ENCODE measurements at places on chromosomes 1 and 21. TPM values are rescaled to one million over a fixed set of nuclear protein-coding genes. Genes with fewer than 3 reads are reported as not detected.
A peak's percentile ranks its signal among the peaks of the same experiment; 100 is the strongest.

GRCh38 chr1:105632342-105633196 lies 1423.9 kb upstream of the PRMT6 start:
- no peaks in the 10 kb centered on the region for H3K27me3 ChIP-seq
- H3K27ac ChIP-seq = no peak overlapping the region
- H3K4me3 ChIP-seq = no peak overlapping the region
- no peaks in the 10 kb centered on the region for H3K4me1 ChIP-seq
- H3K36me3 ChIP-seq = no peaks in the 10 kb centered on the region

The KRTAP12-2 gene
- not detected for total RNA-seq

The DHRS3 gene
- total RNA-seq = 79.7 TPM

The CCDC28B gene
- total RNA-seq = 4.4 TPM

GRCh38 chr1:114126261-114127095 lies 27.2 kb downstream of the SYT6 start:
- DNase-seq = no peak
- no peak overlapping the region for H3K27ac ChIP-seq
- H3K4me1 ChIP-seq = peaks cover 13% of the 10 kb centered on the region
- H3K27me3 ChIP-seq = no peaks in the 10 kb centered on the region
- peaks cover 3% of the 10 kb centered on the region for H3K36me3 ChIP-seq

The IKBKE gene
- total RNA-seq = 7.5 TPM

DNA sequence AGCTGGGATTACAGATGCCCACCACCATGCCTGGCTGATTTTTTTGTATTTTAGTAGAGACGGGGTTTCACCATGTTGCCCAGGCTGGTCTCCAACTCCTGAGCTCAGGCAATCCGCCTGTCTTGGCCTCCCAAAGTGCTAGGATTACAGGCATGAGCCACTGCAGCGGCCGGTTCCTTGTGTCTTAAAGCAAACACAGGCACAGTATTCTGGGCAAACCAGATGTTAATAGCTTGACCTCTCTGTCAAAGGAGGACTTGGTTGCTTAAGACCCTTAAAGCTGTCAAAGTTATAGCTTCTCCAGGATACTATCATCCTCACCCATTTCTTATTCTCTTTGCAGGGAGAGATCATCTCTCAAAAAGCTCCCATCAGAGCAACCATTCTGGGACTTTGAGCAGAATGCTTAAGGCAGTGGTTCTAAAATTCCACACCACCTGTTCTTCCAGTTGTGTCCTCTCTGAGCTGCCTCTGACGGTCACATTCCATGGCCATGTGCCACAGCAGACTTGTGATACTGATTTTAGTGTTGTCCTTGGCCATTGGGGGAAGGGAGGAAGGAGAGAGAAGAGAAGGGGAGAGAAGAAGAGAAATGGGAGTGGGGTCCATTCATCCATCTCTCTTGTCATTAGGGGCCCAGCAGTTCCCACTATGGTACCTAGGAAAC lies 81.8 kb downstream of the PBX1 start:
- no peaks in the 10 kb centered on the region for H3K36me3 ChIP-seq
- DNase-seq = no peak
- peak overlapping the region; percentile 80 for H3K27ac ChIP-seq
- no peak overlapping the region for H3K4me3 ChIP-seq
- no peaks in the 10 kb centered on the region for H3K27me3 ChIP-seq
- peaks cover 31% of the 10 kb centered on the region for H3K4me1 ChIP-seq

GRCh38 chr1:228517655-228518054 lies 30.5 kb downstream of the RNF187 start:
- no peaks in the 10 kb centered on the region for H3K36me3 ChIP-seq
- no peak overlapping the region for H3K4me3 ChIP-seq
- no peak overlapping the region for H3K27ac ChIP-seq
- H3K4me1 ChIP-seq = no peaks in the 10 kb centered on the region

GRCh38 chr1:41830726-41831125 lies 88.0 kb downstream of the HIVEP3 start:
- no peak overlapping the region for H3K27ac ChIP-seq
- DNase-seq = no peak
- H3K27me3 ChIP-seq = no peaks in the 10 kb centered on the region
- H3K36me3 ChIP-seq = no peaks in the 10 kb centered on the region
- H3K4me1 ChIP-seq = peaks cover 4% of the 10 kb centered on the region

GRCh38 chr1:5972198-5972520 lies 20.1 kb downstream of the NPHP4 start:
- no peaks in the 10 kb centered on the region for H3K27me3 ChIP-seq
- DNase-seq = no peak
- H3K27ac ChIP-seq = no peak overlapping the region
- H3K4me3 ChIP-seq = no peak overlapping the region

DNA sequence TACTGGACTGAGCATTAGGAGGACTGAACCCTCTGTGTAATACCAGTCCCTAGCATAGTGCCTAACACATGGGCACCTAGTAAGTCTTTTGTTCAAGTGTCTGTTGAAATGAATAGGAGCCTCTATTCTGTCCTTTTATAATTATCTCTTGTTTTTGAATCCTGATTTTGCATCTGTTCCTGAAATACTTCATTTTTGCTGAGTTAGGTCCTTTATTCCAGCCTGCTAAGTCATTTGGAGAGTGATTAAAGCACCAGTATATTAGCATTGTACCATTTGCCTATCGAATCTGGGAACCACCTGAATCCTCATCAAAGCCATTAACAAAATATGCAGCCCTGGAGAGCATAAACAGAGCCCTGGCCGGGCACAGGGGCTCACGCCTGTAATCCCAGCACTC lies 32.3 kb downstream of the YARS1 start:
- no peaks in the 10 kb centered on the region for H3K27me3 ChIP-seq
- DNase-seq = no peak
- peaks cover 32% of the 10 kb centered on the region for H3K36me3 ChIP-seq
- no peaks in the 10 kb centered on the region for H3K4me1 ChIP-seq

GRCh38 chr1:174652569-174653280 lies 205.0 kb downstream of the GPR52 start:
- H3K4me1 ChIP-seq = peaks cover 9% of the 10 kb centered on the region
- DNase-seq = peak; percentile 64
- H3K27me3 ChIP-seq = no peaks in the 10 kb centered on the region
- H3K27ac ChIP-seq = no peak overlapping the region

GRCh38 chr1:235650341-235651169 lies 971 bp upstream of the GNG4 start:
- peak; percentile 54 for DNase-seq
- H3K27ac ChIP-seq = no peak overlapping the region
- peaks cover 34% of the 10 kb centered on the region for H3K27me3 ChIP-seq
- H3K4me3 ChIP-seq = no peak overlapping the region
- peaks cover 15% of the 10 kb centered on the region for H3K4me1 ChIP-seq

GRCh38 chr1:172955161-172955815 lies 95.5 kb downstream of the TNFSF18 start:
- no peak overlapping the region for H3K4me3 ChIP-seq
- H3K4me1 ChIP-seq = no peaks in the 10 kb centered on the region

GRCh38 chr1:85940656-85941306 lies 215.8 kb downstream of the COL24A1 start:
- DNase-seq = peak; percentile 73
- H3K36me3 ChIP-seq = no peaks in the 10 kb centered on the region
- H3K27me3 ChIP-seq = no peaks in the 10 kb centered on the region
- H3K4me1 ChIP-seq = peaks cover 22% of the 10 kb centered on the region

DNA sequence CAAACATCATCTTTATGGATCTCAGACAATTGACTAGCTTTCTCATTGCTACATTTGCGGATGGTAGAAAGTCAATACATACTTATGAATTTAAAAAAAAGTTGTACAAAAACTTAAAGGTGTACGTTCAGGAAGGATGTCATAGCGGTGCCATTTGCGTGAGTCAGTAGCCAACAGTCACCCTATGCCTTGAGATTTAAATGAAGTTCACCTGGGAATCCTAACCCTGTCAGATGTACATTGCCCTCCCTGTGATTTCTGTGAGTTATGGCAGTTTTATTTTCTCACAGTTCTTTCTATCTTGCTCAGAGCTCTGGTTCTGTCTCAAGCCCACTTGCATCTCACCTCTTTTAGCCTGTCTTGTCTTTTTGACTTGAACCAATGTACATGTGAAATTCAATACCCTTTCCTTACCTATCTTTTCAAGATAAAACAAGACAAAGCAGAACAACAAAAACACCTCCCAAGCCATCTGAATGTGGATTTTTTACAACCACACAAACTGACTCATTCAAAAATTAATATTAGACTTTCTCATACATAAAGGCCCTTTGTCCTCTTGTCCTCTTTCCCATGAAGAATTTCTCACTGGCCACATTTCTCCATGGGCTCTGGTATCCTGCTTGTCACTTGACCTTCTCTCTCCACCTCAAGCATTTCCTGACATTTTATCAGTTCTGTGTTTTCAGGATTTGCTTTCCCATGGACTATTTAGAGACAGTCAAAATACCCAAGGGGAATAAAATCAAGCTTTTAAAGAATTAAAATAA lies 25.3 kb upstream of the ZNF697 start:
- H3K4me1 ChIP-seq = peaks cover 20% of the 10 kb centered on the region
- no peaks in the 10 kb centered on the region for H3K27me3 ChIP-seq
- DNase-seq = no peak
- H3K4me3 ChIP-seq = no peak overlapping the region

The TSNAX gene
- total RNA-seq = 41.1 TPM

- no peak overlapping the region for H3K4me3 ChIP-seq
- no peak for DNase-seq
- no peak overlapping the region for H3K27ac ChIP-seq
- H3K36me3 ChIP-seq = peaks cover 31% of the 10 kb centered on the region
Measured at GRCh38 chr1:201496296-201496690, 10.6 kb downstream of the CSRP1 start.

The MYOG gene
- total RNA-seq = not detected

The MTFR1L gene
- total RNA-seq = 43.6 TPM

The GBP7 gene
- total RNA-seq = not detected

The POU3F1 gene
- total RNA-seq = 0.15 TPM

The CLEC20A gene
- total RNA-seq = not detected

The YBX1 gene
- 298 TPM for total RNA-seq

DNA sequence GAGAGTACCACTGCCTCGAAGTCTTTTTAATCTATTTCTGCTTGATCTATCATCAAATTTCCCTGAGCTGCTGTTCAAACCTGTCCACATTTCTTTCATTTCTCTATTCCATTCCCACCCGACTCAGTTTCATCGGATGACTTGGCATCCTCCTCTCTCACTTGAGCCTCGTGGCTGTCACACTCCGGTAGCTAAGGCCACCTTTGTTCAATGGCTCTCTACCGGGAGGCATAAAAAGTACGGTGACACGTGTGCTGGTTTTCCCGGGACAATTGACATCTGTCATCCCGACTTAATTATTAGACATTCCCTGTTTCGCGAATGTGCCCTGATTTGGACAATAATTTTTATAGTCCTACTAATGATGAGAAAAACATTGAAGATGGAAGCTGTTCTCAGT lies 22.6 kb downstream of the MIS18A start:
- H3K27ac ChIP-seq = no peak overlapping the region
- no peaks in the 10 kb centered on the region for H3K27me3 ChIP-seq
- H3K4me3 ChIP-seq = no peak overlapping the region
- DNase-seq = no peak
- peaks cover 18% of the 10 kb centered on the region for H3K4me1 ChIP-seq
- no peaks in the 10 kb centered on the region for H3K36me3 ChIP-seq

GRCh38 chr1:226548256-226549093 lies at the start of gene STUM:
TSS of gene STUM (plus strand) at chr1:226548764. CDS start at chr1:226548905, 141 bp downstream.
- no peak within 1 kb of the TSS for H3K27ac ChIP-seq
- H3K4me1 ChIP-seq = no peaks in the 10 kb centered on the region
- H3K27me3 ChIP-seq = peaks cover 12% of the 10 kb centered on the region
- peak; percentile 67 for DNase-seq
- no peaks in the 10 kb centered on the region for H3K36me3 ChIP-seq

GRCh38 chr1:219031809-219032208 lies 141.9 kb upstream of the LYPLAL1 start:
- DNase-seq = no peak
- H3K4me1 ChIP-seq = no peaks in the 10 kb centered on the region
- no peak overlapping the region for H3K4me3 ChIP-seq
- no peaks in the 10 kb centered on the region for H3K27me3 ChIP-seq

- no peak for DNase-seq
- no peaks in the 10 kb centered on the region for H3K36me3 ChIP-seq
- H3K27ac ChIP-seq = no peak overlapping the region
- no peaks in the 10 kb centered on the region for H3K27me3 ChIP-seq
- H3K4me1 ChIP-seq = no peaks in the 10 kb centered on the region
Measured at GRCh38 chr1:237394281-237394680, 352.3 kb downstream of the RYR2 start.

DNA sequence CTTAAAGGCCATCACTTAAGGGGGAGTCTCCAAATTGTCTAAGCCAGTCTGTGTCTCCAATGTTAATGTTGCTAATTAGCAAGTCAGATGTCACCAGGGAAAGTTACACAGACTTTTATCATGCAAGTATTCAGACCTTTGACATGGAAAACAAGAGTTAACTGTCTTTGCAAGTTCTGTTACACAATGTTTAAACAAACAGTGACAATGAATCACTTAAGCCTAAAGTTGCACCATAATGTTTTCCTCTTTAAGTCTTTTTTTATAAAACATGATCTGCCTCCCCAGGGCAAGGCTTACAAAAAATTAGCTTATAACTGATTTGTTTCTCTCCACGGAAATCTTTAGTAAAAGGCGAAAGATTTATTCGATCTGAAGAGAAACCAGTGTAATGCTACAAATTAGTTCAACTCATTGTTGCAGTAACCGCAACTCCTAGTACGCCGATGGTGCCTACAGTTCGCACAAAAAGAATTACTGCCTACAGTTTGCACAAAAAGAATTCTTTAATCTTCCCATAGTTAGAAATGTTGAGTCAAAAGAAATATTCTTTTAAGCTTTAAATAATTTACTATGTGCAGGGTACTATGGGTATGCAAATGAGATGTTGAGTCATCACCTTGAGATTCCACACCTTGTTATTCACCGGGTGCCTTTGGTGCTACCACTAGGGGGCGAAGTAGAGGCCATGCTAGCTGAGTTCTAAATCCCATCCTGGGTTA lies 45.3 kb downstream of the HHAT start:
- peaks cover 3% of the 10 kb centered on the region for H3K4me1 ChIP-seq
- peaks cover 3% of the 10 kb centered on the region for H3K36me3 ChIP-seq
- DNase-seq = peak; percentile 34
- H3K27ac ChIP-seq = peak overlapping the region; percentile 33
- H3K27me3 ChIP-seq = no peaks in the 10 kb centered on the region

DNA sequence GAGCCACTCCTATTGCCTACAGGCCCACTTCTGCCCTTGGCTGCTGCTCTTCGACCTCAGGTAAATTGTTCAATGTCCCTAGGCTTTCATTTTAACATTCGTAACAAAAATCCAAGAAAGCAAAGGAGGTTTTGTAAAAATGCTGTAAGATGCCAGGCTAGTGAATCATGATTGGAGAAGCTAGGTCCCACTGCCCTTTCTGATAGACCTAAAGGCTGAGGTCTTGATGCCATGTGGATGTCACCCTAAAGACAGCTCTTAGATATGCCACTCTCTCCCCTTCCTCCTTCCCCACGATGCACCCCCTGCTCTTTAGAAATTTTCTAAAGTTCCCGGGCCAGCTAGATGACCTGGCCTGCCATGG lies 9.9 kb upstream of the TMEM39B start:
- peaks cover 12% of the 10 kb centered on the region for H3K4me1 ChIP-seq
- peaks cover 8% of the 10 kb centered on the region for H3K36me3 ChIP-seq
- H3K27me3 ChIP-seq = no peaks in the 10 kb centered on the region
- DNase-seq = no peak

All from lung (tissue), 17 donors.